ENCODE measurements at places on chromosomes 4 and X.
A peak's percentile ranks its signal among the peaks of the same experiment; 100 is the strongest.

GRCh38 chr4:98662626-98663225, 4.3 kb upstream of the TSPAN5 start:
- peak; percentile 57 for DNase-seq

DNA sequence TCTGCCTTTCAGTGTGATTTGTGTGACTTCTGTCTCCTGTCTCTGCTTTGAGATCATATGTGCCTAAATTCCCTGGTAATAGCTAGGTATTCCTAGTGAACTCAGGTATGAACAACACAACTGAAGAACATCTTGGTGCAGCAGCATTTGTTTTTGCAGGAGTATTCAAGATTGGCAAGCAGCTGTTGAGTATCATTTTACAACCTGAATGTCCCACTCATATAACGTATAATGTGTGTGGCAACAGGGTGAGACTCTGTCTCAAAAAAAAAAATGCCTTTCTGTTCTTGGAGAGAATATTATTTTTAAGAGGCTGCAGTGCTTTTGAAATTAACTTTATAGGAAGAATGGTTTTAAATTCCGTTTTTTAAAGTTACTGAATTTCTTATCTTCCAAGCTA, 7.7 kb downstream of the LSM6 start:
- DNase-seq = no peak

- DNase-seq = no peak
These were observed 6.7 kb upstream of the DCTD start for GRCh38 chr4:182923796-182924340.

- DNase-seq = no peak
These were observed 177.8 kb upstream of the HAND2 start for GRCh38 chr4:173707658-173708419.

Measured in WTC11 (cell line).